ENCODE measurements at places on chromosomes 12 and 14.

GRCh38 chr12:47276621-47277309 is 197.0 kb upstream of the AMIGO2 start:
- no peak for DNase-seq

DNA sequence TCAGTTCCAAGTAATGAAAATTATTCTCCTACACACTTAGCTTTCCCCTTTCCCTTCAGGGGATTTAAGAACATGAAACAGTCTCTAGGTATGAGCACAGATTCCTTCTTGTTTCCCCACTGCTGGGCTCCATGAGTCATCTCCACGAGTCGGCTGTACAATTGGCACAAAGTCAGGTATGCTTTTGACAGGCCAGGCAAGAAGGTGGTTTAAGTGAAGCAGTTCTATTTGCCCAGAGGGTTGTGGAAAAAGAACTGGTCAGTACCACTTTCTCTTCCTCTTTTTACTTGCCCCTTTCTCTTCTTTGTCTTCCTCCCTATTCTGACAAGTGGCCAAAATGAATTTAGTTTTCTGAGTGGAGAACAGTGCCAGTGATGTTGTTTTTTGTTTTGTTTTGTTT is 16.3 kb downstream of the DYNC1H1 start:
- peak; percentile 99 for DNase-seq

DNA sequence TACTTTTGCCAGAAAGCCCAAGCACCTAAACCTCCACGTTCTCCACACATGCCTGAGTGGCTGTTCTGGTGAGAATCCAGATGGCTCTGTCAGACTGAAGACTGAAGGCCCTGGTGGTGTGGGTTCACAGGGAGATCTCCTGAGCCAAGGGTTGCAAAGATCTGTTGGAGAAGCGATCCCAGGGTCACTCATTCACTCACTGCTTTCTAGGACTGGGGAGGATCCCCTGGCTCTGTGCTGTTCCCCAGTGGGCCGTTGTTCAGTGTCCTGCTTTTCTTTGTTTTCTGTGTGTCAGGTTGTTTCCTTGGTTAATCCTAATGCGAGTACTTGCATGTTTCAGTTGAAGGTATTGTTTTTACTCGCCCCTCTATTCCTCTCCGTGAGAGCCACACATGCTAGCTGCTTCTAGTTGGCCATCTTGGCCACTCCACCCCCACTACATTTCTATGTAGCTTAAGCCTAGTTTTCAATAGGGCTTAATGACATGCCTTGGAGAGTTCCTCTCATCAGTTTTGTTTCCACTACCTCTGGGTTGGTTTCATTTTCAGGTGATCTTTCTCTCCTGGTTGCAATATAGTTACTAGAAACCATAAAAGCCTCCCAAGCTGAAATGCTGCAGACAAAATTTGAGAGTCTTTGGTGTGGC is 144.5 kb upstream of the SLC38A2 start:
- DNase-seq: no peak

DNA sequence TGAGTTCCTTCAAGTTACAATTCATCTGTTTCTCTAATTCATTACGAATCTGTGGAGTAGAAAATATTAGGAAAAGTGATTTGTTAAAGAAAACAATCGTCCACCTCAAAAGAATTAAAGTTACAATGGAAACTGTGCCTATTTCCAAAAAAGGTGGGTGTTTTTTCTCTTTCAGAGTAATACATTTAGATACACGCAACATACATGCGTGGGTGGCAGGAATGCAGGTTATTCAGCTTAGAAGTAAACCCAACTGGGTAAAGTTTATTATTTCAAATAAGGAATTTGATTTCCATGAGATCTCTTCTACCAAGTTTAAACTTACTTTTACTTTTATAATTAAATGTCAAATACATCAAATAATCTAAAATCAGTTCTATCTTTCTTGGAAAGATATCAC is 52.2 kb downstream of the SSH1 start:
- DNase-seq: no peak

GRCh38 chr12:11992515-11992914 is 78.2 kb upstream of the BCL2L14 start:
- no peak for DNase-seq

DNA sequence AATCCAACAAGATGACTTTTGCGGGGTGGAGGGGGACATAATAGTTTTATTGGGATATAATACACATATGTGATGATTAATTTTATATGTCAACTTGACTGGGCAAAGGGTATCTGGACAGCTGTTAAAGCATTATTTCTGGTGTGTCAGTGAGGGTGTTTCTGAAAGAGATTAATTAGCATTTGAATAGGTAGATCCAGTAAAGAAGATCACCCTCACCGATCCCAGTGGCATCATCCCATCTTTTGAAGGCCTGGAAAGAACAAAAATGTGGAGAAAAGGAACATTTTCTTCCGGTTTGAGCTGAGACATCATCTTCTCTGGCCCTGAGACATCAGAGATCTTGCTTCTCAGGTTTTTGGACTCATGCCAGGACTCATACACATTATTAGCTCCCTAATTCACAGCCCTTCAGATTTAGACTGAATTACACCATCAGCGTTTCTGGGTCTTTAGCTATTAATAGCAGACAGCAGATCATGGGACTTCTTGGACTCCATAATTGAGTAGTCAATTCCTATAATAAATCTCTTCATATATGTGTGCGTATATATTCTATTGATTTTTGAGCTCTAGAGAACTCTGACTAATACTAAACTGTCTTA is 283.6 kb downstream of the PCNX1 start:
- DNase-seq: no peak

DNA sequence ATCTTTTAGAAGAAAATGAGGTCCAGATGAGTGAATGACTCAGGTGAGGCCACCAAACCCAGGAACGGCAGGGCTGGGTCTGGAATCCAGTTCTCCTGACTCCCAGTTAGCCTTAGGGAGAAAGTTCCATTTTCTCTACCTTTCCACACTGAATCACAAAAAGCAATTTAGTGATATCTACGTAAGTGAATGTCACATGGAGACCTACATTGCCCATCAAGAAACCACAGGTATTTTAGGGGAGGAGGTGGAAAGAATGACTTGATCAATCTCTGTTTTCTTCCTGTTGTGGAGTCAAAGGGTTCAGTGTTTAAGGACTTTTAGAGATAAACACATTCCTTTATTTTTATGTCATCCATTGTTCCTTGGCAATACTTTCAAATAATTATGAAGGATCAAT is 106.9 kb upstream of the PTPRB start:
- DNase-seq: peak; percentile 5

DNA sequence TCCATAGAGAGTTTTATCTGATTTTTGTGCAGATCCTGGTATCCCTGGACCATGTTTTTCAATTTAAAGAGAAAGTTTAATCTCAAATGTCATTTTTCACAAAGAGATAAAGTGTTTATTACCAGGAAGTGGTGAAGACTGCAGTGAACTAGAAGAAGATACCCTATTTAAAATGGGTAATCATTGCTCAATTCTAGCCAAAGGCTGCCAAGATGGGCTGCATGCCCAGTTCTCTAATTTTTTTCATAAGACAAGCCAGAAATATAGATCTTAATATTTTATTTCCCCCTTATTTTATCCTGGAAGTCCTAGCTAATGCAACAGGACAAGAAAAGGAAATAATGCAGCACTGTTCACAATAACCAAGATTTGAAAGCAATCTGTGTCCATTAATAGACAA is 343.5 kb downstream of the PCNX1 start:
- no peak for DNase-seq

DNA sequence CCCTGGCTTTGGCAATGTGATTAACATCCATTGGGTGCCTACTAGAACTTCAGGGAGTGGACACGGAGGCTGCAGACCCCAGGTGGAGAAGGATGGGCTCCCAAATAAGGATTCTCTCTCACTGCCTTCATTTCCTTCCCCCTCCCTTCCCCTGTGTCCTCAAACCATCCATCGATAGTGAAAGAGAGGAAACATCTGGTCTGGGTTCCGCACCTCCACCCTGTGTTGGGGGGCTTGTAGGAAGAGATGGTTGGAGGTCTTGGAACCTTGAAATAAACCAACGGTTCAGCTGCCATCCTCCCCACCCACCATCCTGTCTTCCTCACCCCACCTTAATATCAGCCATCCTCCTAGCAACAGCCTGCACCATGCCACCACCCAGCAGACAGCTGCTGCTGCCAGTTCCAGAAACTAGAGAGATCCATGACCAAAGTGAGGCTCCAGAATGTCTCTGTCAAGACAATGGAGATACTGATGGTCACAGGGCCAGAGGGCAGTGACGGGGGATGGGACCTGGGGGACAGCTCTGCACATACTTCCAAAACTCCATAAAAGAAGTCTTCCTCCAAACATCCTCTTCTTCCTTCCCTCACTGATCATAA is 153.1 kb upstream of the CCND2 start:
- no peak for DNase-seq

GRCh38 chr14:78747813-78748212 is 577.6 kb downstream of the NRXN3 start:
- no peak for DNase-seq

DNA sequence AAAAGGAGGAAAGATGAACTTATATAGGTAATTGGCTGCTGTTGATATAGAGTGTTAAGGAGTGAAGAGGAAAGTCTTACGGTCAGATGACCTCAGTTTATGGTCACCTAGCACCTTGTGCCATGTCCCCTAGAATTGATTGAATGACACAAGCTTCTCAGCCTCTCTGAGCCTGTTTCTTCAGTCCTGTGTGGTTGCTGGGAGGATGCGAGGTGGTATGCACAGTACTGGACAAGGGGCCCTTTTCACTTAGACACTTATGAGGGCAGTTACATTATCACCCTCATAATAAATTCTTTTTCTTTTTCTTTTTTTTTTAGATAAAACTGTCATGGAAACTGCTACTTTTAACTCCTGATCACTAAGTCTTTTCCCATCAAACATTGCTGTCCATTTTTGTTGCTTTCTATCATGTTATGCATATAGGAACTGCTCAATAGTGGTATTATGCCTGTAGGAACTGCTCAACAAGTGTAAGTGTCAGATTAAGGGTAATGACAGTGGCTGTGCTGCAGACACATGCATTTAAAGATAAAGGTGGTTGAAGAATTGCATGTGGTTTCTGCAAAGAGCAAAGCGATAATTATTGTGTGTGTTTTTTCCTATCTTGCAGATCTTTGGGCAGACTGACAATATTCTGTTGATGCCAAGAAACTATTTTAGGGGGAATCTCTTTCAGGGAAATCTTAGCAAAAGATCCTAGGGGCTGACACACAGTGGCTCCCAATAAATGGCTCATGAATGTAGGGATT is 11.6 kb downstream of the ANO6 start:
- no peak for DNase-seq

- DNase-seq: no peak
Measured at GRCh38 chr12:106118381-106119130, 20.2 kb downstream of the NUAK1 start.

DNA sequence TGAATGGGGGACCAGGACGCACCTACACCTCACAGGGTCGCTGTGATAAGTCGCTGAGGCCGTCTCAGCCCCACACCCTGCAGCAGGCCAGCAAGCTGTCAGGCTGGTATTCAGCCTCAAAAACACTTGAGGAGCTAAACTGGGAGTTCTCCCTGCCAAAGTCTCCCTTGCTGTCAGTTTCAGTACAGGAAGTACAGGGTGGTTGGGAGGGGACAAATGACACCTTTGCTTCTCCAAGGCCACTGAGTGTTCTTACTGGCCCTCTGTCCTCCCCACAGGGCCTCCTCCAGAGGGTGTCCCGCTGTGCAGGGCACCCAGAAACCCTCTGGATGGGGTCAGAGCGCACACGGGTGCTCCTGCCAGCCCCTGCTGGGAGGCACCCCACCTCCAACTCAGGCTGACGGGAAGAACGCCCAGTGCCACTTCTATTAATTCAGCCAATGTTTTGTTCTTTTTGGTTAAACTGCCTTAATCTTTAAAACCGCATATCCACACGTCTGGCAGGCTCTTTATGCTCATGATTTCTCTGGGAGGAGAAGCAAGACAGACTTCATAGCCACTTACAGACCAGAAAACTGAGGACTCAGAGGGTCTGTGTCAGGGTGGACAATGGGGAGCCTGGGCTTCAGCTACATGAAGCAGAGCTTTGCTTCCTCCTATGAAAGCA is 75.9 kb downstream of the ITPK1 start:
- no peak for DNase-seq

DNA sequence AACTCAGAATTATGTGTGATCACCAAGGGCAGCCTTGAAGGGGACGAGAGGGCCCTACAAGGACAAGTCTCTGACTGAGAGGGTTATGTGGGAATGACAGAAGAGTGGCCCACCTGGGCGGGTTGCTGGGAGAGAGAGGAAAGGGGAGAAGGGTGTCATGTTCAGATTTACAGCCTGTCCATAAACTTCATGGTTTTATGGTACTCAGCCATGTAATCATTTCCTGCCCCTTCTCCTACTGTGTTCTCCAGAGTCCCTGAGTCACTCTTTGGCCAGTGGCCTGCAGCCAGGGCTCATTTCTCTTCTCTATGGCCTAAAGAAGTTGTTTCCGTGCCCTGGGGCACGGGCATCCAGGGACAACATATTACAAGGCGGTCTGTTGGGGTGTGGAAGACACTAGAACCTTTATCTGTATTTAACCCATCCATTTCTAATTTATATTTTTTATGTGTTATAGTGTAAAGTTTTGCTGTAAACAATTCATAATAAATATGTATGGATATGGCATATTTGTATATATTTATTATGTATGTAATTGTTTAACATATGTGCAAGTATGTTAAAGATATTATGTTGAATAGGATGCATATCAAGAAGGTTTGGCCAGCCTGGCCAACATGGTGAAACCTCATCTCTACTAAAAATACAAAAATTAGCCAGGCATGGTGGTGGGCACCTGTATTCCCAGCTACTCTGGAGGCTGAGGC is 26.9 kb downstream of the DDX47 start:
- no peak for DNase-seq

DNA sequence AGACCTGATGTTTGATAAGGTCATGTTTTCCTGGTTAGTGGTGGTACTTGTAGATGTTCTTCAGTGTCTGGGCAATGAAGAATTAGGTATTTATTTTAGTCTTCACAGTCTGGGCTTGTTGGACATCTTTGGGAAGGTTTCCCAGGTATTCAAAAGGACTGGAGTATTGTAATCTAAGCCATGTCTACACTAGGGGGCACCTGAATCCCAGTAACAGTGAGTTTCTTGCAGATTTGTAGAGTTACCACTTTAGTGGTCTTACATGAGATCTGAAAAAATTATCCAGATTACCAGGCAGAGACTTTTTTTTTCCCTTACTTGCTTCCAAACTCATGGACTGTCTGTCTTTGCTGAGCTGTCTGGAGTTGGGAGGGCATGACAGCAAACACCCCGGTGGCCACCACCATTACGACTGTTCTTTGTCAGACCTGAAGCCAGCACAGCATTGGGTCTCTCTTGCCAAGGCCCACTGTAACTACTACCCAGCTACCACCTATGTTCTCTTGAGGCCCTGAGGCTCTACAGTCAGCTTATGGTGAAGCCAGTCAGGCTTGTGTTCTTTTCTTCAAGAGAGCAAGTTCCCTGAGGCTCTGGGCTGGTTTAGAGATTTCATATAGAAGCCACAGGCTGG is 820.7 kb upstream of the FBXO33 start:
- DNase-seq: no peak

- DNase-seq: no peak
Measured at GRCh38 chr14:22313172-22313801, 275.7 kb downstream of the DAD1 start.

Data from non-pigmented ciliary epithelial cell (primary cell).